ENCODE measurements at places on chromosomes 11 and 22. TPM values are rescaled to one million over a fixed set of nuclear protein-coding genes. Genes with fewer than 3 reads are reported as not detected.

DNA sequence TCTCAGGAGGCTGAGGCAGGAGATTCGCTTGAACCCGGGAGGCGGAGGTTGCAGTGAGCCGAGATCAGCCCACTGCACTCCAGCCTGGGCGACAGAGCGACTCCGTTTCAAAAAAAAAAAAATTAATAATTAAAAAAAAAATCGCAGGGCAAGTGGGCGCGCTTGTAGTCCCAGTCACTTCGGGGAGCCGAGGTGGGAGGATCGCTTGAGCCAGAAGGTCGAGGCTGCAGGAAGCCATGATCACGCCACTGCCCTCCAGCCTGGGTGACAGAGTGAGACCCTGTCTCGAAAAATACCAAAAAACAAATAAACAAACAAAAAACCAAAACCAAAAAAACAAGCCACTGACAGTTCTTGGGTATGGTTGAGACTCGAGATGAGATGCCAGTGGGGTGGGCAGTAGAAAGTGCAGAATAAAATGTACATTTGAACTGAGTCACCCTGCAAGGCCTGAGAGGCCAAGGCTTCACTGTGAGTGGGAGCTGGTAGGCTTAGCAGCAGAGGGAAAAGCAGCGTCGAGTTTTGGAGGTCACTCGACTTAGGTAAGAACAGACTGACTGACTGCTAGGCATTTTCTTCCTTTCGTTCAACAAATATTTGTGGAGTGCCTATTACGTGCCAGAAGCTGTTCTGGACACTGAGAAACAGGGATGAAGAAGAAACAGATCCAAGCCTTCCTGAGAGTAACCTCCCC lies 635 bp upstream of the LDHA start:
- peak overlapping the region; percentile 99 for H3K27ac ChIP-seq
- no peaks in the 10 kb centered on the region for H3K27me3 ChIP-seq
- peaks cover 14% of the 10 kb centered on the region for H3K4me1 ChIP-seq
- no peaks in the 10 kb centered on the region for H3K36me3 ChIP-seq
- no peak overlapping the region for H3K4me3 ChIP-seq

DNA sequence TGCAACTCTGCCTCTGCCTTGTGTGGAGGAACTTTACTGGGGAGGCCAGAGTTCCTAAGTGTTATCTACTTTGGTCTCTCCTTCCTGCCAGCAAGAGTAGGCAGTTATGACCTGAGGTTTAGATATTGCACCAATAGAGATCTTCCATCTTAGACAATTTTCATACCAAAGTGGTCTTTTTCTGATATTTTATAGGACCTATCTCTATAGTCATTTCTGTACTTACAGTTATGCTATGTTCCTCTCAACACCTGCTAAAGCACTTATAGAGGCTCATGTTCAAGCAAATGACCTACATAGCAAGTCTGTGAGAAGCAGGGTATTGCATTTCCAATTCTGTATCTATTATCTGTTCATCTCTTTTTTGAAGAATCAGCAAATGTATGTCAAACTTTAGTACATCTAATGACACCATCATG lies 80.8 kb downstream of the HORMAD2 start:
- DNase-seq = no peak
- H3K36me3 ChIP-seq = no peaks in the 10 kb centered on the region
- H3K27ac ChIP-seq = no peak overlapping the region
- H3K27me3 ChIP-seq = no peaks in the 10 kb centered on the region

DNA sequence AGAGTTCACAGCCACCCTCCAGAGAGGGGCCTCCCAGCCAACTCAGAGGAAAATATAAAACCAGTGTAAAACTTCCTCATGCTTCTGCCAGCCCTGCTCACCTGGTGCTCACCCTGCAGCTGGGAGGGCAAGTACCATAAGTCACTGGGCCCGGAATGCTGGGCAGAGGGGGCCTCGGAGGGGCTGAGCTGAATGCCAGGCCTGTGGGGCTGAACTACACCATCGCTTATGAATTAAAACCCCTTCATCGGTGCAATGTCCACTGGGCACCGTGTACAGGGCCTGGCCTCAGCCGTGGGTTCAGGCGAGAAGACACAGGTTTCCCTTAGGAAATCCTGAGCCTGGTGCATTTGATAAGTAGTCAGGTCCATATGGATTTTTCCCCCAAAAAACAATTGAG lies 828.6 kb downstream of the TBC1D22A start:
- H3K36me3 ChIP-seq = no peaks in the 10 kb centered on the region
- no peak overlapping the region for H3K4me3 ChIP-seq
- no peak for DNase-seq

DNA sequence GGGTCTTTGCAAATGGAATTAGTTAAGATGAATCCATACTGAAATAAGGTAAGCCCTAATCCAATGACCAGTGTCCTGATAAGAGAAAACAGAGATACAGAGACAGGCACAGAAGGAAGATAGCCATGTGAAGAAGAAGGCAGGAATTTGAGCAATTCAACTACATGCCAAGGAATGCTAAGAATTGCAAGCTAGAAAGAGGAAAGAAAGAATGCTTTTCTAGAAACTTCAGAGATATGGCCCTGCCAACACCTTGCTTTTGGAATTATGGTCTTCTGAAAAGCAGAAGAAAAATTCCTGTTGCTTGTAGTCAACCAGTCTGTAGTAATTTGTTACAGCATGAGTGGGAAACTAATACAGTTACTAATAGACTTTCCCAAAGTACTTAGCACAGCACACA lies 111.3 kb downstream of the SLC17A6 start:
- no peaks in the 10 kb centered on the region for H3K36me3 ChIP-seq
- H3K4me1 ChIP-seq = no peaks in the 10 kb centered on the region
- H3K27me3 ChIP-seq = no peaks in the 10 kb centered on the region
- H3K27ac ChIP-seq = no peak overlapping the region

- H3K27me3 ChIP-seq = no peaks in the 10 kb centered on the region
- no peak overlapping the region for H3K27ac ChIP-seq
Observed at GRCh38 chr22:47207846-47208554, 445.6 kb downstream of the TBC1D22A start.

Gene APOA5
- total RNA-seq = not detected

Gene SLCO2B1
- 120 TPM for total RNA-seq

Gene GLB1L3
- total RNA-seq = 0.25 TPM
